ENCODE measurements at places on chromosomes 4 and X.
A peak's percentile ranks its signal among the peaks of the same experiment; 100 is the strongest.

DNA sequence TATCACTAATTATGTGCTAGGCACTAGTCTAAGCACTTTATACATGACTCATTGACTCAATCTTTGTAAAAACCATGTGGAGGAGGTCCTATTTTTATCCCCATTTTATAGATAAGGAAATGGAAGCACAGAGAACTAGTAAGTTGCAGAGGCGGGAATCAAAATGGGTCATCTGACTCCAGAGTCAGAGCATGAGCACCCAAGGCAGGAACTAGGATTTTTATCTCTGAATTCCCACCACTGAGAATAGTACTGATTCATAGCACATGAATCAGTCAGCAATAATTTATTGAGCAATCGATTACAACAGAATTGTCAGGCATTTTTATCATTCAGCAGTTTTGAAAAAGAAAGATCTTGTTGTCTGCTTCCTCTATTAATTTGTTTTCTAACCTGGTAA lies 19.3 kb downstream of the SCARB2 start:
- DNase-seq = peak; percentile 77

DNA sequence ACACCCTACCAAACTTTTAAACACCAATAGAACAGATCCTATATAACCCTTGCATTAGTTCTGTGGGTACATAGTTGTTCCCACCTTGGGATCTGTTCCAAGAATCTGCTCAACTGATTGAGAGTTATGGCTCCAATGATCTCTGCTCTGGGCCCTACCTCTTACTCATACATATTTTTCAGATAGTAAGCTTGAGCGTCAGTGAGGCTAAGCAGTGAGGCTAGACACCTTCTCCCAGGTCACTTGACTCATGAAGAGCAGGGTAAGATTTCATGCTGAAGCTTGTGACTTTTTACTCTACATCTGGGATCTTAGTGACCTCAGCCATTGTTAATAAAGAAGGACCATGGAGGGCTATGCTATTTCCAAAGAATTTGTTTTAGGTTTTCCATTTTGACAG lies 23.1 kb upstream of the TNIP3 start:
- DNase-seq = no peak

- no peak for DNase-seq
These were observed 8.2 kb downstream of the TNIP3 start for GRCh38 chr4:121155893-121156292.

DNA sequence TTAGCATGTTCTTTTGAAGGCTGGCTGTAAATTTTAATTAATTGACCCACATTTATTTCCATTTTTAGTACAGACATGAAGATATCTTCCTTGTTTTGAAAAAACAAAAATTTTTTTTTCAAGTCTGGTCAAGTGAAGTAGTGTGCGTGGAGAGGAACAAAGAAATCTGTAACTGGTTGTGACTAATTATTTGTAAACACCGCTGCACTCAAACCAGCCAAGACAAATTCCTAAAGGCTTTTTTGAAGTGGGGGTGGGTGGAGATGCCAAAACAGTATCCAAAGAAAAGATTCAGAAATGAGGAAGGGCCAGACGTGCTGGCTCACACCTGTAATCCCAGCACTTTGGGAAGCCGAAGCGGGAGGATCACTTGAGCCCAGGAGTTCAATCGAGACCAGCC lies 88.3 kb downstream of the SHROOM2 start:
- no peak for DNase-seq

GRCh38 chrX:105981772-105982485 lies 56.6 kb downstream of the SERPINA7 start:
- DNase-seq = no peak

DNA sequence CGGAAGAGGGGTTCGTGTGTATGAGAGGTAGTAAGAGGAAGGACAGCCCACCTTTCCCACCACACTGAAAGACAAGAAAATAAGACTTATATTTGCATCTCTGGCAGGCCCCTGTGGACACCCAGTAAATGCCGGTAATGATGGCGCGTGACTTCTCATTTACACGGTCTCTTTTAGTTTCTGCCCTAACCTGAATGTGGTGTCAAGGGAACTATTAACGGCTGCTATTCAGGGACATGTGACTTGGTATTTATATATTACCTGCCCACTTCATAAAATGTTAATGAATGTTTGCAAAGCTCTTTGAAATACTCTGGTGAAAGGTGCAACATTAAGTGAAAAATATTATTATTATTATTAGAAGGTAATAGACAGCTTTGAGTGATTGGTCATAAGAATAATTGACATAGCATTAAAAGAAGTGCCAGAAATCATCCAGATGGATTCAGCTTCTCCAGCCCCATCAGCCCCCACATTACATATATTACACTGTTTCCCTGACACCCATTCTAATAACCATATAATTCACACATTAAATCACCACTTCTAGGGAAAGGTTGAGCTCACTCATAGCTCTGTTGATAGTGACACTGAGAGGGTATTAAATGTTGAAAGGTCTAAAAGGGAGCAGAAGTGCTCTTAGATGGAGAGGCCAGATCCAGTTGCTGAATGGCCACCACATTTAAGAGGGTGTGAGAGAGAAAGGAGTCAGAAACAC lies 83.0 kb upstream of the BEND4 start:
- no peak for DNase-seq

DNA sequence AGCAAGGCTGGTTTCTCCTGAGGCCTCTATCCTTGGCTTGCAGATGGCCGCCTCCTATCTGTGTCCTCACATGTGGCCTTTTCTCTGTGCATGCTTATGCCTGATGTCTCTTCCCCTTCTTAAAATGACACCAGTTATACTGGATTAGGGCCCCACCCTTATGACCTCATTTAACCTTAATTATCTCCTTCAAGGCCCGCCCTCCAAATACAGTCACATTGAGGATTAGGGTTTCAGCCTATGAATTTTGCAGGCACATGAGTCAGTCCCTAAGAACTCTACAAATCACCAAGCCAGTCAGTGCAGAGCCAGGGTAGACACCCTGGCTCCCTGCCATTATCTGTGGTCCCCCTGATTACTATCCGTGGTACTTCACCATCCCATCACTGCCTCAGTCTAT lies 51.6 kb downstream of the MAML3 start:
- no peak for DNase-seq

- DNase-seq = peak; percentile 73
These were observed 37.2 kb upstream of the SH3D19 start for GRCh38 chr4:151362404-151363164.

- peak; percentile 48 for DNase-seq
These were observed 29.0 kb downstream of the ERVMER34-1 start for GRCh38 chr4:52721968-52722815.

GRCh38 chr4:120158046-120158445 lies 91.4 kb upstream of the MAD2L1 start:
- DNase-seq = no peak

DNA sequence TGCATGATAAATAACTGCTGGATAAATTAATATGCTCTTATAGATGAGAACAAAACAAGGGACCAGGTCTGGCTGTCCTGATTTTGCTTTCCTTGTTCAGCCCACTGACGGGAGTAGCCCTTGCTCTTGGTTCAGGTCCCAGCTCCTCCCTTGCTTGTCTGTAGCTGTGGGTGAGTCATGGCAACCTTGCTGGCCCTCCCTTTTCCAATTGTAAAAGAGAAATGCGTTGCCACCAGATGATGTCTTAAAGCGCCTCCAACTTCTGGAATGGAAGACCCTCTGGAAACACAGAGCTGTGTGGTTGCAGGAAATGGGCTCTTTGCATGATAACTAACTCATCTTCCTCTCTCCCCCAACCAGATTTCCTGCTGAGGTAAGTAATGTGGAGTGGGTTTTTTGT lies 171.4 kb downstream of the AASDH start:
- DNase-seq = no peak

- no peak for DNase-seq
These were observed 9.3 kb downstream of the FAM120C start for GRCh38 chrX:54173791-54174190.

Measured in HS-27A (cell line).